Heart right ventricle (tissue), 16 donors: ENCODE measurements at places on chromosomes 12 and 14. TPM values are rescaled to one million over a fixed set of nuclear protein-coding genes. Genes with fewer than 3 reads are reported as not detected.

The SERPINA1 gene
- 2.6 TPM for total RNA-seq

The PROX2 gene
- total RNA-seq, result not detected

DNA sequence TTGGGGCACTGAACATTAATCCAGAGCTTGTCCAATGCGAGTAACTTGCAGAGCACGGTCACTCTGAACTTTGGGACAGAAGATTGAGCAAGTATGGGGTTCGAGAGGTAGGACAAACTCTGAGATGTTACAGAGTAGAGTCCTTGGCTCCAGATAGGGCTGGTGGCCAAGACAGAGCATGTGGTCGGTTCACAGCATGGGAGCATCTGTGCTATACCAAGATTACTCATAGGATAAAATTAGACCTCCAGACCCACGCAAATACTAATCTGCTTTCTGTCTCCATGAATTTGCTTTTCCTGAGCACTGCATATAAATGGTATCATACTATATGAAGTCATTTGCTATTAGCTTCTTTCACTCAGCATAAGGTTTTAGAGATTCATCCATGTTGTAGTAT is 93.4 kb upstream of the TBX5 start:
- no peak overlapping the region for H3K27ac ChIP-seq
- no peaks in the 10 kb centered on the region for H3K4me1 ChIP-seq
- no peak overlapping the region for H3K4me3 ChIP-seq
- no peaks in the 10 kb centered on the region for H3K27me3 ChIP-seq
- no peaks in the 10 kb centered on the region for H3K36me3 ChIP-seq

DNA sequence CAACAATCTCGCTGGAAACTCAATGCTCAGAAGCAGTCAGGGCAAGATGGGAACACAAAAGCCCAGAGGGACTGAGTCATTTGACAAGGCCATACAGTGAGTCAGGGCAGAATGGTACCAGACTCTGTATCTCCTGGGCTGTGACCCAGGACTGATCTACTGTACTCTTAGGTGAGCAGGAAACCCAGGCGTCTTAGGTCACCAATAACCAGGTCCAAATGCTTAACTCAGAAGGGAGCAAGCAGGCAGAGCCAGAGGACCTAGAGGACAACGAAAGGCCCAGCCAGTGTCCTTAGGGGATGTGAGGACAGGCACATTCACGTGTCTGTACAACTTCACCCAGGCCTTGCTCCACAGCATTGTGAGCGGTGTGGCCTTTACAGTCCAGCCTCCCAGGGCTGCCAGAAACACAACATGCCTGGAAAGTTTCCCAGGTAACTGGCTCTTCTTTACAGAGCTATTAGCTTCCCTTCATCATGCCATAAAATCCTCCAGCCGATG is 69.9 kb downstream of the ARL6IP4 start:
- H3K27me3 ChIP-seq, result no peaks in the 10 kb centered on the region
- H3K27ac ChIP-seq, result peak overlapping the region; percentile 75
- no peaks in the 10 kb centered on the region for H3K36me3 ChIP-seq
- H3K4me3 ChIP-seq, result no peak overlapping the region

DNA sequence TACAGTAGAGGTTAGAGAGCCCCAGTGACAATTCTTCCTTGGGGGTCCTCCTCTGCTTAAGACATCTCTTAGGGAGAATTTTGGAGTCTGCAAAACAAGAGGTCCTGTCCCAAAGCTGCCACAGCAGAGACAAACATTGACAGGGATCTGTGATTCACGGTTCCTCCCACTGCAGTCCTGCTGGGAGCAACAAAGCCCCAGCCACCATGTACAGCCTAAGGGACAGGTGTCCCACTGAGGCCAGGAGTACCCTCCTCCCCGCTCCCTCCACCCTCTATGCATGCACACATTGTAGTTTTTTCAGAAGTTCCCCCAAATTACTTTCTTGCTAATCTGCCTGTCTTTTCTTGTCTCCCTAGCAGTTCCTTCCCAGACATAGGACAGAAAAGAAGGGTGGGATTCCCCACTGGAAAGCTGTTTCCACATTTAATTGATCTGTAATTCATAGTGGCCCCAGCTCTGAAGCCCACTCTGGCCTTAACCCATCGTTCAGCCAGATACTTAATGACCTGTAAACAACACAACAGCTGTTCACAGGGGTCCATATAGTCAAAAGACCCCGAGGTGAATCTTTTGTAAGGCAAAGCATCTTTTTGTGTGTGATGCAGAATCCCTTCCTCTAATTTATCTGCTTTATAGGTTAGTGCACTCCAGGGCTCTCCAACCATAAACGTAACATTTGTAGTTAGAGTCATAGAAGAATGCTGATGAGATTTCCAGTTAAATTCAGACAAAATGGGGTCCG is 13.9 kb upstream of the PRICKLE1 start:
- no peak overlapping the region for H3K27ac ChIP-seq
- no peaks in the 10 kb centered on the region for H3K4me1 ChIP-seq
- H3K4me3 ChIP-seq, result no peak overlapping the region
- no peaks in the 10 kb centered on the region for H3K36me3 ChIP-seq
- DNase-seq, result no peak

DNA sequence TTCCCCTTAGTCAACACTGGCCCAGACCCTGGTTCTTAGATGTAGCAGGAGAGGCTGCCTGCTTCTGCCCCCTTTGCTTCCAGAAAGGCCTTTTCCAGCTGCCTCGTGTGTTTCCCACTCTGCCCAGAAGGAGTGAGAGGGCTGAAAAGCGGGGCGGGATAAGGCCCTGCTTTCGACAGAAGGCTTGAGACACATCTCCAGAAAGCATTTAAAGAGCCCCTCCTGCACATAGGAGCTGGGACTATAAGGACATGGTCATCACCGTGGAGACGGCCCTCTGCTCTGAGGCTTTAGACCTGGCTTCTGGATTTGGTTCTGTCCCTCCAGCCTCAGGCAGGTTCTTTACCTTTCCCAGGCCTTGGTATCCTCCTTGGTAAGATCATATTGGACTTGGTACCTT is 11.9 kb downstream of the CALM1 start:
- DNase-seq, result no peak
- peak overlapping the region; percentile 83 for H3K27ac ChIP-seq
- no peaks in the 10 kb centered on the region for H3K27me3 ChIP-seq
- peaks cover 50% of the 10 kb centered on the region for H3K36me3 ChIP-seq

The CBX5 gene
- 45.7 TPM for total RNA-seq

GRCh38 chr12:126944684-126945083 is 1322.3 kb upstream of the TMEM132C start:
- no peak overlapping the region for H3K4me3 ChIP-seq
- H3K4me1 ChIP-seq, result no peaks in the 10 kb centered on the region
- H3K27ac ChIP-seq, result no peak overlapping the region

- no peak for DNase-seq
- H3K4me1 ChIP-seq, result peaks cover 8% of the 10 kb centered on the region
- no peaks in the 10 kb centered on the region for H3K27me3 ChIP-seq
- peak overlapping the region; percentile 50 for H3K4me3 ChIP-seq
- no peaks in the 10 kb centered on the region for H3K36me3 ChIP-seq
Observed at GRCh38 chr12:110888256-110888991, 32.0 kb downstream of the MYL2 start.

DNA sequence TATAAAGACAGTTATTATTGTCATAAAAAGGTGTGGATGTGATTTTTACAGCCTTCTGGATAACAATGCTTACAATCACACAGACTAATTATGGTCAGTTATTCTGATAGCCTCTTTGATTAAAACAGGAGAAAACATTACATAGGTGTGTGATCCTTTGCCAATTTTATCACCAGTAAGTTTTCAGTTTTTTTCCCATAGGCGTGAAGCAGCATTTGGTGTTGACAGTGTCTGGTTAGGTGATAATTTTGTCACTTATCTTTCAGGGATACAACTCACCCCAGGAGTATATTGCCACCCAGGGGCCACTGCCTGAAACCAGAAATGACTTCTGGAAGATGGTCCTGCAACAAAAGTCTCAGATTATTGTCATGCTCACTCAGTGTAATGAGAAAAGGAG is 208.8 kb downstream of the EPS8 start:
- H3K27me3 ChIP-seq, result no peaks in the 10 kb centered on the region
- DNase-seq, result no peak
- no peaks in the 10 kb centered on the region for H3K4me1 ChIP-seq
- no peak overlapping the region for H3K27ac ChIP-seq
- H3K36me3 ChIP-seq, result no peaks in the 10 kb centered on the region

- peaks cover 4% of the 10 kb centered on the region for H3K4me1 ChIP-seq
- H3K27ac ChIP-seq, result no peak overlapping the region
- DNase-seq, result no peak
- H3K4me3 ChIP-seq, result peak overlapping the region; percentile 21
Observed at GRCh38 chr14:99271221-99271941, 616 bp downstream of the BCL11B start.

The TOMM20L gene
- total RNA-seq, result not detected

The GPR162 gene
- total RNA-seq, result 4.9 TPM

DNA sequence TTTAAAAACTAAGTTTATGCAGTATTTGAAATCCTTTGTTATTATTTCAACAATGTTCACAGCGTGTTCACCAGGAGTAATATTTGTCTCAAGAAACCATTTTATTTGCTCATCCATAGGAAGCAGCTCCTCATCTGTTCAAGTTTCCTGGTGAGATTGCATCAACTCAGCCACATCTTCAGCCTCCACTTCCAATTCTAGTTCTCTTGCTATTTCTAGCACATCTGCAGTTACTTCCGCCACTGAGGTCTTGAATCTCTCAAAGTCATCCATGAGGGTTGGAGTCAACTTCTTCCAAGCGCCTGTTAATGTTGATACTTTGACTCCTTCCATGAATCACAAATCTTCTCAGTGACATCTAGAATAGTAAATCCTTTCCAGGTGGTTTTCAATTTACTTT is 18.0 kb downstream of the CLEC9A start:
- H3K27ac ChIP-seq, result no peak overlapping the region
- no peak overlapping the region for H3K4me3 ChIP-seq
- no peaks in the 10 kb centered on the region for H3K4me1 ChIP-seq
- DNase-seq, result no peak
- no peaks in the 10 kb centered on the region for H3K36me3 ChIP-seq

The FOXN4 gene
- not detected for total RNA-seq

DNA sequence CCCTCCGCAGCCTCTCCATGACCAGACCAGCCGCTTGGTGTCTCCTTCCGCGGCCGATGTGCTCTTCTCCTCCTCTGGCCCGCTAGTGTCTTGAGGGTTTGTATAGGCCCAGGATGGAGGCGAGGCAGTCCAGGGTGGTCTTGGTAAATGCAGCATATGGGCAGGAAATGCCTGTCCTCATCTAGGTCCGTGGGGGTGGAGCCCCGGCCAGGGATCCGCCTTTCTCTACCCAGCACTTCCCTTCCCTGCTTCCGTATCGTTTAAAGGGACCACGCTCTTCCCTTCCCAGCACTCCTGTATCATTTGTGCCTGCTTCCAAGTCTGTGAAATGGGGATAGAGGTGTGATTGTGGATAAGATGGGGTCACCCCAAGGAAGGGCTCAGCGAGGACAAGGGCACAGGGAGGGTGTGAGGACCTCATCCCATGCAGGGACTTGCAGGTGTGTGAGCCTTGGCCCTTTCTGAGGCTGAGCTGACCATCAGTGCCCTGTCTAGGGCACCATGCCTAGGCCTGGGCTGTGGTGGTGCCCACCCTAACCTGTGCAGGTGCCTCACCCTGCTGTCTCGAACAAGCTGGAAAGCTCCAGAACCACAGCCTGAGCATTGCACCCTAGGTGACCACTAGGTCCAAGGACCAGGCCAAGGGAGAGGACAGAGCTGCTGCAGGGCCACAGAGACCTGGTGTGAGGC is 326.8 kb upstream of the RTL1 start:
- H3K27ac ChIP-seq, result no peak overlapping the region
- H3K27me3 ChIP-seq, result no peaks in the 10 kb centered on the region
- DNase-seq, result no peak
- H3K4me3 ChIP-seq, result no peak overlapping the region
- H3K4me1 ChIP-seq, result no peaks in the 10 kb centered on the region

- H3K36me3 ChIP-seq, result peaks cover under 1% of the 10 kb centered on the region
- no peak overlapping the region for H3K4me3 ChIP-seq
- H3K4me1 ChIP-seq, result peaks cover 15% of the 10 kb centered on the region
- no peak overlapping the region for H3K27ac ChIP-seq
- no peak for DNase-seq
Observed at GRCh38 chr12:13090054-13090453, 13.4 kb downstream of the GSG1 start.

- no peaks in the 10 kb centered on the region for H3K36me3 ChIP-seq
- H3K27ac ChIP-seq, result no peak overlapping the region
- peaks cover 7% of the 10 kb centered on the region for H3K27me3 ChIP-seq
- H3K4me1 ChIP-seq, result no peaks in the 10 kb centered on the region
- no peak for DNase-seq
Observed at GRCh38 chr12:129071362-129071761, 218.1 kb downstream of the GLT1D1 start.

GRCh38 chr14:88829188-88829587 is 4.7 kb downstream of the TTC8 start:
- peaks cover 9% of the 10 kb centered on the region for H3K4me1 ChIP-seq
- no peak overlapping the region for H3K27ac ChIP-seq
- H3K27me3 ChIP-seq, result no peaks in the 10 kb centered on the region

The FAM186B gene
- 0.25 TPM for total RNA-seq

GRCh38 chr14:32252030-32252670 is 49.1 kb upstream of the RNU6-8 start:
- peak; percentile 69 for DNase-seq
- peaks cover 8% of the 10 kb centered on the region for H3K4me1 ChIP-seq
- no peak overlapping the region for H3K27ac ChIP-seq
- H3K36me3 ChIP-seq, result no peaks in the 10 kb centered on the region
- H3K27me3 ChIP-seq, result no peaks in the 10 kb centered on the region
- no peak overlapping the region for H3K4me3 ChIP-seq

DNA sequence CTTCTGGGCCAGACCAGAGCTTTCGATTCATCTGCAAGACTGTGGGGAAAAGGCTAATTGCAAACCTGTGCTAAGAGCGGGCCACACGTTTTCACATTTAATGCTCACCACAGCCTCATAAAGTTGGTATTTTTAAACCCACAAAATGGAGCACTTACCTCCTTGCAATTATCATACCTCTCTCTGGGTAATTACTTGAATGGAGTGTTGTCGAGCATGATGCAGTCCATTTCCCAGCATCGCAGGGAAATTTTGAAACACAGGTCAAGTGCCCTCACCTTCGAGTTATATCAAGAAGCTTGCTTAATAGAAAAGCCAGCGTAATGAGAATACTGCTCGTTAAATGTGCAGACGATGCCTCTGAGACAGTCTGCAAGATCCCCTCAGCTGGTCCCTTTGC is 8.8 kb upstream of the IFI27L2 start:
- H3K36me3 ChIP-seq, result no peaks in the 10 kb centered on the region
- H3K27me3 ChIP-seq, result peaks cover 3% of the 10 kb centered on the region
- H3K4me3 ChIP-seq, result no peak overlapping the region
- H3K27ac ChIP-seq, result no peak overlapping the region
- no peaks in the 10 kb centered on the region for H3K4me1 ChIP-seq
- no peak for DNase-seq

- H3K4me1 ChIP-seq, result no peaks in the 10 kb centered on the region
- no peak overlapping the region for H3K4me3 ChIP-seq
- H3K27ac ChIP-seq, result no peak overlapping the region
- H3K27me3 ChIP-seq, result no peaks in the 10 kb centered on the region
- no peak for DNase-seq
- no peaks in the 10 kb centered on the region for H3K36me3 ChIP-seq
Observed at GRCh38 chr14:60455875-60456274, 30.0 kb downstream of the C14orf39 start.
